Cardiac fibroblast (primary cell): ENCODE measurements at places on chromosomes 3 and 15.

- no peak for DNase-seq
These were observed 67.4 kb downstream of the ATP13A5 start for GRCh38 chr3:193310914-193311723.

DNA sequence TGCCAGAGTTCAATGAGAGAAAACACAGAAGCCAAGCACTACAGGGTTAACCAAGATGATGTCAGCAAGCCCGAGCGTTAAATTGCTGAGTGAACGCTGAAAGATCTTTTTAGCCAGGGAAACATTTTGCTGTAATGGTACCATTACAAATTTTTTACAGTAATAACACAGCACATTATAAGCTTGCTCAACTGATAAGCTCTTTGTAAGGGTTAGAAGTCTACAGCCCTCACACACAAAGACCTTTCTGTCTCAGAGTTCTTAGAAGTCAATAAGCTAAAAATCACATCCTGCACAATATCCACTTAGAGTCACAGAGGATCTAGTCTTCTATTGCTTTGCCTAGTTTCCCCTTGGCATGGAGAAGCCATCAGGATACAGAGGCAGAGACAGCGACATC is 29.9 kb downstream of the CHSY1 start:
- DNase-seq, result no peak

DNA sequence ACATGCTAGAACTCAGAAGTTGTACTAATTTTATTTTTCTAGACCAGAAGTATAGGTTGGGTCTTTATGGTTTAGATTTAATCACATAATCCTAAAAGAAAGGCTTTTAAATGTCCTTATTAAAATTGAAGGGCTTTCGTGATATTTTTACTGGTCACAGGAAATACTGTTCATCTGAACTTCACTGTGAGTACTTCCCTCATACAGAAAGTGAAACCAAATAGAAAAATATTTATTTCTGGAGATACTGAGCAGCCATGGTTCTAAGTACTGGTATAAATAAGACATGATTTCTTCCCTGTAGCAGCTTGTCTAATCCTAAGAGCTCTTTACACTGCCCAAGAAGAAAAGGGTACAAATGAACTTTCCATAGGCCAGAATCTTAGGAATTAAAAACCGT is 2.0 kb downstream of the SNRK start:
- DNase-seq, result peak; percentile 51

DNA sequence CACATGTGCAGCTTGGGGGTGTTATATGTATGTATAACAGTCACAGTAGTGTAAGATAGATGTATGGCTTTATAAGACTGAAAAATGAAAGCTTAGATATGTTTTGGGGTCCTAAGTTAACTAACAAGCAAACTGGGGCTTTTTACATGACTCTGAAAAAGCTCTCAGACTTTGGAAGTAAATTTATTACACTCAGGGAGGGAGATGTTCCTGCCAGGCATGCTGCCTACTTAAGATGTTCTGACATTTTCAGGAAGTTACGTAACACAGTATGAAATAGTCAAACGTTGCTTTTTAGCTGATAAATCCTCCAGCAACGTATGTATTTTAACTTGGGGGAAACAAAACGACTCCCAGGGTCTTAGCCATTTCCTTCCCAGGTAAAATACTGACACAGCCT is 1.7 kb upstream of the IFT57 start:
- peak; percentile 65 for DNase-seq

DNA sequence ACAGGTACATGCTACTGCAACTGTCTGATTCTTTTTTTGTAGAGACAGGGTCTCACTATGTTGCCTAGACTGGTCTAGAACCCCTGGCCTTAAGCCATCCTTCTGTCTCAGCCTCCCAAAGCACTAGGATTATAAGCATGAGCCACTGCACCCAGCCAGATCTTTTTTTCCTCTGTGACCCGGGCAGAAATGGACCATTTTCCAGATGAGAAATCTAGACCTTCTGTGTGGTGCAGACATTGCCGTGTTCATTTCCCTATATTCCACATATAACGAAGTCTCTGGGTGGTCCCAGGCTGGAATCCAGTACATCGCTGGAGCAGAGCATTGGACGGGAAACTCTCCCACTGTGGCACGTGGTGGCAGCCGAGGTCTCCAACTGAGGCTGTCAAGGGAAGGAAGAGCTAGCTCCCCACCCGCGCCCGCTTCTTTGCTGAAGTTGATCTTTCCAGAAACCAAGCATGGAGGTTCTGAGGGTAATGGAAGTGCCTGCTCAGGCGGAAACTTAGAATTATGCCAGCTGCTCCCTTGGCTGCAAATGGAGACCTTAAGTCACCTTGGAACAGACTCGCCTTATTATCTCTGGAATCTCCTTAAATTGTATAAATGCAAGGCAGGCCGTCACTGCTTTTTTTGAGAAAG is 23.1 kb upstream of the TXNRD3 start:
- DNase-seq, result no peak

DNA sequence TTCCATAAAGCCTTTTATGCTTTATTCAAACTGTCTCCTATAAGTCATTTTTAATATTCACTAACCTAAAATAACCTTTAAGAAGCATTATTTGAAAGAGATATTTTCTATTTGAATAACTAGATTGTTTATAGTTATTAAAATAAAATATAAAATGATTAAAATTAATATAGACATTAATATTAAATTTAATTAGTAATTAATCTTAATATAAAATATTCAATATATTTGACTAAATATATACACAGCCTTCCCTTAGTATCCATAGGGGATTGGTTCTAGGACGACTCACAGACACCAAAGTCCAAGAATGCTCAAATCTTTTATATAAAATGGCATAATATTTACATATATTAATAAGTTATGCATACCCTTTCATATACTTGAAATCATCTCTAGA is 1014.1 kb downstream of the TBL1XR1 start:
- DNase-seq, result no peak

DNA sequence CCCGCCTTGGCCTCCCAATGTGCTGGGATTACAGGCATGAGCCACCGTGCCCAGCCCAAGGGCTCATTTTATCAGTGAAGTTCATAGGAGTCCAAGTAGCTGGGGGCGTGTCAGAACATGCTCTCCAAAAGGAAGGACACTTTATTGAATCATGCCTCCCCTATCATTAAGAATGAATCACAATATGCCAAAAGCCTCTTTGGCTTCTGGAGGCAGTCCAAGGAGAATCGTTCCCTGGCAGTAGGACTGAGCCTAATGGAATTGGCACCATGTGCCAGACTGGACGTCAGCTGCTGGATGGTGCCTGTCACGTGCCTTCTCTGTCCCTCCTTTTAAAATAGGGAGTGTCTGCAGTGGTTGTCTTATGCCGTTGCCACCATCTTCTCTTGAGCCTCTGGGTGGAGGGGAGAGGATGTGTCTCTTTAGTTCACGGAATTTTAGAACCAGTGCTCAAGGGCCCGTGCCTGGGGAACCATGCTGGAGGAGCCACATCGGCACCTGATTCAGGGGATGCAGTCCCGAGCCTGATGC is 234.7 kb upstream of the LYSMD4 start:
- no peak for DNase-seq

DNA sequence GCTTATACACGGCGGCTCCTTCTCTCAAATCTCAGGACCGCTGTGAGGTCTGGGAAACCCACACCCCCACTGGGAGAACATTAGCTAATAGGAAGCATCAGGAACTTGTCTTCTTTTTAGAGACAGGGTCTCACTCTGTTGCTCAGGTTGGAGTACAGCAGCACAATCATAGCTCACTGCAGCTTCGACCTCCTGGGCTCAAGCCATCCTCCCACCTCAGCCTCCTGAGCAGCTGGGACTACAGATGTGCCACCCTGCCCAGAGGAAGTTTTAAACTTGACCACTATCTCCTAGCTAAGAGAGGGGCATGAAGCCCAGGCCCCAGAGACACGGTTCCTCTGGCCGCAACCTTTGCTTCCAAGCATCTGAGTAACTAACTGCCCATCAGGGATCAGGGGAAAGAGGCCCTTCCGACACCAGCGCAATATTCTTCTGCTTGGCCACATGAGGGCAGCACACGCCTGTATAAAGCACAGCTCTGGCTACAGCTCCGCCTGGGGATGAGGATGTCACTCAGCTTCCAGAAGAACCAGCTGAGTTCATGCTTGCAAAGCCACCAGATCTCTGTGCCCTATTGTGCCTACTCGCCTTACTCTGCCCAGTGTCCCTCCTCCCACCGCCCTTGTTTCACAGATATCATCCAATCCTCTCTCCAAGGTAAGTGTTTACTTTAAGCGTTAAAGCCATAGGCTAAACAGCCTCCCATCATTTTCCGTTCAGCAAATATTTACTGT is 57.6 kb upstream of the SLC6A11 start:
- peak; percentile 76 for DNase-seq

DNA sequence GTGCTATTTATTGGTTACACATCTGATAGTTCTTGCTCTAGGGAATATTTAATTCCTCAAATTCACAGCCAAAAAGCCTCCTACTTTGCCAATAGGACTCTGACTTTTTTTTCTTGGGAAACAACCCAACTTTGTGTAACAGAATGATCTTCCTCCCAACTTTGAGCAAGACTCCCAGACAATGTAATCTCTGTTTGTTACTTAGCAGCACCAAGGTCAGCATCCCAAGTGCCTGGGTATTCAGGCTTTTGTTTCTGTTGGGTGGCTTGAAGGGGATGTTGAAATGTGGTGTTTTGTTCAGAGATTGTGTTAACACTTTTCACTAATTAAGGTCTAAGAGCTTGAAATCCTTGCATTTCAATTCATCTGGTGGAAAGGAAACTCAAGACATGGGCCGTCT is 115.8 kb downstream of the ADAMTS9 start:
- no peak for DNase-seq

GRCh38 chr3:56257826-56258225 is 210.4 kb downstream of the ERC2 start:
- no peak for DNase-seq

- peak; percentile 5 for DNase-seq
These were observed 454.0 kb upstream of the ARHGEF26 start for GRCh38 chr3:153666991-153667740.

GRCh38 chr3:48661501-48662144 is 1.1 kb downstream of the CELSR3 start:
- peak; percentile 66 for DNase-seq

- no peak for DNase-seq
These were observed 188.1 kb downstream of the RSRC1 start for GRCh38 chr3:158297940-158298339.

GRCh38 chr3:90011131-90011530 is 903.7 kb downstream of the EPHA3 start:
- peak; percentile 71 for DNase-seq

- peak; percentile 94 for DNase-seq
These were observed at the start of gene ALDH1L1 for GRCh38 chr3:126180477-126181397. TSS of gene ALDH1L1 (minus strand) at chr3:126180586. CDS start at chr3:126160979, 19,607 bp downstream.

DNA sequence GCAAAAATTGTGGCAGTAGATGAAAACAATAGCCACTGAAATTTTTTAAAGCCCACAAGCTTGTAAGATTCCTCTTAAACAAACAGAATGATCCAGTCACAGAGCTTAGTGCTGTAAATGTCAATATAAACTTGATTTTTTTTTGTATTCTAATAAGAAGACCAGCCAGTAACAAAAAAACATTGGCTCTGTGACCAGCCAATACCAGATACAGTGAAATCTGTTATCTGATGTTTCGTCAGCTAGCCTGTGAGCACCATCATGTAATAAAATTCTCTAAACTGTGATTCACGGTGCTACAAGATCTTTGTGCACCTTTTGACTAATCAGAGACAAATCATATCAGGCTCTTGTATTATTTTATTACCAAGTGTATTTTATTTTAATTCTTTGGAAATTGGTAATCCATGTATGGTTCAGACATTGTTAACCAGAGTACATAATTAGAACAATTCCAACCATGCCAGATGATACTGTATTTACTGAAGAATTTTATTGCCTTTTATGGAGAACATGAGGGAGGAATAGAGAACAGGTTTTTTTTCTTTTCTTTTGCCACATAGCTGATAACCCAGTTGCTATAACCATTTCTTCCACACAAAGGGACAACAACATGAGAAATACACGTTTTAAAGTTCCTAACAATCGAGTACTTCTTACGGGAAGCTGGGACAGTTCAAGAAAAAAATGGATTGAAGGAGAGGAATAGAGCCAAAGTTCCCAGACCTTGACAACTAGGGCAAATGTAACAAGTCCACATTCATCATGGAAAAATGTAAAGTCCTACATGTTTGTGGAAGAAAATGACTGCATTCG is 71.9 kb downstream of the FILIP1L start:
- peak; percentile 96 for DNase-seq

DNA sequence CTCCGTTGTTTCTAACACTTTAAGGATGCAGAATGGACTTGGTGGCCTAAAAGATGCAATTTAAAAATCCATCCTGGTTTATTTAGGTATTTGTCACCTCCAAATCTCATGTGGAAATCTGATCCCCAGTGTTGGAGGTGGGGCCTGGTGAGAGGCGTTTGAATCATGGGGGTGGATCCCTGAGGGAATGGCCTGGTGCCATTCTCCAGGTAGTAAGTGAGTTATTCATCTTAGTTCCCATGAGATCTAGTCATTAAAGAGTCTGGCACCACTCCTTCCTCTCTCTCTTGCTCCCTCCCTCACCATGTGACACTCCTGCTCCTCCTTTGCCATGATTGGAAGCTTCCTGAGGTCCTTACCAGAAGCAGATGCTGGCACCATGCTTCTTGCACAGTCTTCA is 339.1 kb downstream of the NTRK3 start:
- no peak for DNase-seq

GRCh38 chr3:135107043-135107442 is 312.0 kb downstream of the EPHB1 start:
- no peak for DNase-seq

GRCh38 chr15:29050870-29051269 is 165.1 kb downstream of the APBA2 start:
- peak; percentile 39 for DNase-seq

DNA sequence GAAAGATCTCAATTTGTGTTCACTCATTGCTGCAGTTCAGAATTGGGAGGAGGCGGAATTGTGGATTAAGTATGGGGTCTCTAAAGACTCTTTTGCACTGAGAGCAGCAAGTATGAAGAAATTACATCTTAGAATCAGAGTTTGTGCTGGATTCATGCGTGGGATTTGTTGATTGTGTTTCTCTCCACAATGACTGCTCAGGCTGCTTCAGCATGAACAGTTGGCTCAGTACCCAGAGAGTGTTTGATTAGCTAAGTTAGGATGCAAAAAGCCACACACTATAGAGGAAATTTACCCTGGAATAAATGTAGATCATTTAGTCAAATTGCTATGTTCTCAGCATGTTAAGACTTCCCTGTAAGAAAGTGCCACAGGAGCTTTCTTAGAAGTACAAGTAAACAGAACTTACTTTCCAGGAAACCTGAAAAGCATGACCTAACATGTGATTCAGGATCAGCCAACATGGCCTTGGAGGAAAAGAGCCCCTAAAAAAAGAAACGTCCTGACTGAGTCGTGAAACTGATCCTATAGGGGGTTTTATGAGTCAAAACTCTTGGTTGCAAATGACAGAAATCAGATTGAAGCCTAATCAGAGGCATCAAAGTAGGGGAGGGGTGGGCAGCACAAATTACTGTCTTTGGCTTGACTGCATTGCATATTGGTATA is 32.6 kb downstream of the HHLA2 start:
- DNase-seq, result no peak
